OCI-M1 (cell line): ENCODE measurements at places on chromosomes 4 and X.
A peak's percentile ranks its signal among the peaks of the same experiment; 100 is the strongest.

DNA sequence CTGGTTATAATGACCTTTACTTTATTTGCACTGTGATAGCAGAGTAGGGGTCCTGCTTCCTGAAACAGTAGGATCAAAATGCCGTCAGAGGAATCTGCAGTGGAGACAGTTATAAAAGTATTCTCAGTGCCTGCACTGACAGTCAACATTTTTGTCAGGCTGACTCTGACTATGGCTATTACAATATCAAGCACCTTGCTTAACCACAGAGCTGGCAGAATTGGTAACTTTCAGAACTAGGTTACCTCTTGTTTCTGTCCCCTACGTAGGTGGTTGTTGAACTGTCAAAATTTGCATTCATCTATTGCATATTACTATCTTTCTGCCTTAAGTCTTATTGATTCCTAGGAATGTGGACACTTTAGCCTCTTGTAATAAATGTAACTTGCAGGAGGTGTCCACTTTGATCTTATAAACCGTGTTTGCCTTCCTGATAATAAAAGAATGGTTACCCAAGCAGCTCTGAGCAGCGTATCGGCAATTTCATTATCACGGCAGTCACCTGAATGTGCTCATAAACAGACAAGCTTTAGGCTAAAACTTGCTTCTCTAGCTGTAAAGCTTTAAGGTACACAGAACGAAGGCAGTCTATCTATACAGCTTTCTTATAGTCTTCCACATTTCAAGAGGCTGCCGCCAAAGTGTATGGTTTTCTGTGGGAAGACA is 353.0 kb upstream of the GALNT7 start:
- DNase-seq, result no peak

- DNase-seq, result no peak
Measured at GRCh38 chr4:27643101-27643500, 782.5 kb downstream of the STIM2 start.

GRCh38 chr4:177369372-177369771 is 59.7 kb downstream of the NEIL3 start:
- DNase-seq, result no peak

- DNase-seq, result no peak
Measured at GRCh38 chrX:13373027-13373426, 53.2 kb upstream of the ATXN3L start.

DNA sequence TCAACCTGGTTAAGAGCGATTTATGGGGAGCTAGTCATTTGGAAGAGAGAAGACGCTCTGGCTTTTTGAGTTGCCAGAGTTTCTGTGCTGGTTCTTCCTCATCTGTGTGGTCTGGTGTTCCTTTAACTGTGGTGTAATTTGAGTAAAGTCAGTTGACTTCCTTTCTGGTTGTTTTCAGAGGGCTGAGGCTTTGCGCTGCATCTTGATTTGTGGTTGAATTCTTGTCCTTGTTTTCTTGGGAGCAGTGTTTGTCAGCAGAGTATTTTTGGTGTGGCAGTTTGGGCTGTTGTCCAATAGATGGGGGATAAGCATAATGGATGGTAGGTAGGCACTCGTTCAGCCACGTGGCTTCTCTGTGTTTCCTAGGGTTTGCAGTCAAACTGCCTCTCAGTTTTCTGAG is 2143.2 kb upstream of the TENM3 start:
- peak; percentile 86 for DNase-seq

- peak; percentile 54 for DNase-seq
Measured at GRCh38 chr4:75432683-75433082, 81.5 kb downstream of the RCHY1 start.

- peak; percentile 78 for DNase-seq
Measured at GRCh38 chr4:87849612-87850011, 16.8 kb downstream of the MEPE start.

DNA sequence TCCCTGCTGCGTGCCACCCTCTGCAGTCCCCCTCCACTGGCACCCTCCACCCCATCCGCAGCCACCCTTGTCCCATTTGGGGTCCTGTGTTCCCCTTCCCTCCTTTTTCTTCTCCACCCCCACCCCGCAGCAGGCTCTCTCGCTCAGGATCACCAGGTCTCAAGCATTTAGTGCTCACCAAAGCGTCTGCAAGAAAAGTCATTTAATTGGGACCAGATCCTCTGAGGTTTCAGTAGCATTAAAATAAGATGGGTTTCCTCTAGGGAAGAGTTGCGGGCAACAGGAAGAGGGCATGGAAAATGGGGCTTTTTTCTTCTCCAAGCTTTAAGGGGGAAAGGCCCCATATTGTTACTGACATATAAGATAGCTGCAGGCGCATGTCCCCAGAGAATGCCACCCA is 4.9 kb upstream of the HAUS7 start:
- no peak for DNase-seq

DNA sequence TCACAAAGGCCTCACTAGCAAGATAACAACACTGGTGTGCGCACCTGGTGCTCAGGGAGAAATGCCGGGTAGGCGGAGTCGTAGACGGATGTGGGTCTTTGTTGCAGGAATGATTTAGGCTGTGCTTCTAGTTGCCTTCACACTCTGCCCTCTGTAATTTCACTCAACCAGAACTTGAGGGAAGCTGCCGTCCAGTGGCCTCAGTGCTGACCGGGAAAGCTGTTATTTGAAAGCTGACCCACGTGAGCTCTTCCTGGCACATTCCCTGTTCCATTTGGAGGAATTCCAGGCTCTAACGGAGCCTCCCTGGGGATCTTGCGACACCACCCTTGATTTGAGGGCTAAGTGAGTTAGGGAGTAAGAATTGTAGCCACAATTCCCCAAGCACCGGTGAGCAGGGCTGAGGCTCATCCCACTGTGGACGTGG is 15.9 kb downstream of the SH3TC1 start:
- DNase-seq, result no peak

- no peak for DNase-seq
Measured at GRCh38 chr4:67765928-67766327, 11.7 kb upstream of the GNRHR start.

GRCh38 chr4:163764569-163764968 is 270.1 kb downstream of the TMA16 start:
- no peak for DNase-seq

DNA sequence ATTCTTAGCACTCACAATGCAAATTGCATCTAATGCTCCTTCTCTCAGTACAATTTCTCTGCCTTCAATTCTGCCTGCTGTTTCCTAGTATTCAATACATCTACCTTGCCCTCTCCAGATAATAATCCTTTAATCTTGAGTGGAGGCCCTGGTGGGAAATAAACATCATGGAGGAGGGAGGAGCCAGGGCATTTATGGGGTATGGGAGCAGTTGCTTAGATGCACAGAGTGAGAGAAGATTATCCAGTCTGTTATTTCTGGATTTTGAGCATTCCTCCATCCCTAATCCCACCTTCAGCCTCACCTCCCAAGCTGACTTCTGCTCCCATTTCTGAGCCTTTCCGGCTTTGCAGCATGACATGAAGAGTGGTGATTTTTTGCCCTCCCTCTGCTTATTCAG is 127.9 kb upstream of the PPP3CA start:
- no peak for DNase-seq

DNA sequence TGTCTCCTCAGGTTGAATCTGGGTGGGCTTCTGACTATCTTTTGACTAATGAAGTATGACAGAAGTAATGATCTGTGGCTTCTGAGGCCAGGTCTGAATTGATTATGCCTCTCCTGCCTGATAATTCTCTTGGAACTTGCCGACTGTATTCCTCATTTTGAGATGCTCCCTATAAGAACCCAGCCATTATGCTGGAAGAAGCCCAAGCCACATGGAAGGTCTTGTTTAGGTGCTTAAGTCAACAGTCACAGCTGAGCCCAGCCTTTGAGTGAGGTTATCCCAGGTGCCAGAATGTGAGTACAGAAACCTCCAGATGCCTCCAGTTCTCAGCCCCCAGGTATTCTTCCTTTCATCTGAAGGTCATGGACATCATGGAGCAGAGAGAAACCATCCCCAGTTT is 456.6 kb downstream of the IL15 start:
- DNase-seq, result no peak

GRCh38 chr4:110096405-110096804 is 102.0 kb downstream of the ELOVL6 start:
- DNase-seq, result no peak

DNA sequence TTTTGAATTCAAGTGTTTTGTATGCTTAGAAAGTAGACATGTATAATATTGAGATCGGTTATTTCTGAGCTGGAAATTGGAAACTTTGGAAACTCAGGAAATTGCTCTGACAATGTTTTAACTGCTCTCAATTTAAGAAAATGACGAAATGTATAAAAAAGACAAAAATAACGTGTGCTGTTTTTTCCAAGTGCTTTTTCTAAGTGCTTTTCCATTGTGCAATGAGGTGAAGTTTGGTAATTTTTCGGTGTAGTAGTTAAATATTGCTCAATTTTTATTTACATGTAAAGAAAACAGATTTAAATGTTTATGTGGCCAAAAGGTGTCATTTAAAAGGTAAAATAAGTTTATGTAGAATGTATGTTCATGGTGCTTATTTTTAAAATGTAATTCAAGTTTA is 39.4 kb upstream of the RHOH start:
- DNase-seq, result no peak

GRCh38 chr4:112060212-112060611 is 85.0 kb upstream of the FAM241A start:
- peak; percentile 56 for DNase-seq

GRCh38 chrX:153934148-153934761 is 582 bp downstream of the NAA10 start:
- DNase-seq, result peak; percentile 56

DNA sequence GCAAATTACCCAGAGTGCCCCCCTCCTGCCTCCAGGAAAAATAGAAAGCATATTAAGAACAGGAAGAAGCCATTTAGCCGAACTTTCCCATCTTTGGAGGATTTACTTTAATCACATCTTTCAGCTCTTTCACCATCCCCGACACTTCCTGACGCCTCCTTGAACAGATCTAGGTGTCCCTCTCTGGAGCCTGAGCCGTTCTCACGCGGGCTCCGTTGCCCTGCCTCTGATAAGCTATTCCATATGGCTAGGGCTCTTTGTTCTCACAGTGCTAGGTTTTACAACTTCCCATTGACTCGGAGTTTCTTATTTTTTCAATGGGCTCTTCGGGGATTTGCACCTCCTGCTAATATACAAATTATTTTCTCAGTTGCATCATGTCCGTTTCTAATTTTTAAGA is 82.1 kb upstream of the GPC4 start:
- DNase-seq, result no peak

DNA sequence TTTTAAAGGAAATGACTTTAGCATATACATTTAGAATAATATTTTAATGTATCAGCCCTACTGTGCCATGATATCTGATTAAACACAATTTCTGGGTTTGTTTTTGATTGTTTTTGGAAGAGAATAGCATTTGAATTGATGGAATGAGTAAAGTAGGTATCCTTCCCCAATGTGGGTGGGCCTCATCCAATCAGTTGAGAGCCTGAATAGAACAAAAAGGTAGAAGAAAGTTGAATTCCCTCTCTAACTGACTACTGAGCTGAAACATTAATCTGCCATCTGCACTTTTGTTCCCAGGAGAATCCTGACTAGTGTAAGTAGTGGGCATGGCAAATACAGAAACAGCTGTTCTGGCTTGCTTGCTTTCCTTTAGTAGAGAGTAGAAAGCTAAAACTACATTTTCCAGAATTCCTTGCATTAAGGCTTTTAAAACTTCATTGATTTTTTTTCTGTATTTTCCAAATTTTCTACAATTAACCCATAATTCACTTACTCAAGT is 9.7 kb upstream of the SEC24D start:
- no peak for DNase-seq

DNA sequence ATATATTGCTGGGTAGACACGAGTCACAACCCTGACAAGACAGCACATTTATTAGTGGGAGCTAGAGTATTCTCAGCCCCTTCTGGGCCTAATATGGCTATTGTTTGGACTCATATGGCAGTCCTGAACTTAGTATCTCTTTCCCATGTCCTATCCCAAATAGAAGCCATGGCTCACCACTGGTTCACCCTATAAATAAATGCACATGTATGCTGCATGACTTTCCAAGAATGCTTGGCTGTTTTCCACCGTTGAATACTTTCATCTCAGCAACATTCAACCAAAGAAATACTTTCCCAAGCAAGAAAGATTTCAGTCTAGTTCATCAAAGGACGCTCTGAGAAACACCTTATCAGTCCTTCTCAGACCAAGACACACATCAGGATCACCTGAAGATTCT is 36.7 kb downstream of the SMPX start:
- DNase-seq, result no peak

GRCh38 chr4:84932462-84932861 is 34.0 kb downstream of the WDFY3 start:
- peak; percentile 24 for DNase-seq

DNA sequence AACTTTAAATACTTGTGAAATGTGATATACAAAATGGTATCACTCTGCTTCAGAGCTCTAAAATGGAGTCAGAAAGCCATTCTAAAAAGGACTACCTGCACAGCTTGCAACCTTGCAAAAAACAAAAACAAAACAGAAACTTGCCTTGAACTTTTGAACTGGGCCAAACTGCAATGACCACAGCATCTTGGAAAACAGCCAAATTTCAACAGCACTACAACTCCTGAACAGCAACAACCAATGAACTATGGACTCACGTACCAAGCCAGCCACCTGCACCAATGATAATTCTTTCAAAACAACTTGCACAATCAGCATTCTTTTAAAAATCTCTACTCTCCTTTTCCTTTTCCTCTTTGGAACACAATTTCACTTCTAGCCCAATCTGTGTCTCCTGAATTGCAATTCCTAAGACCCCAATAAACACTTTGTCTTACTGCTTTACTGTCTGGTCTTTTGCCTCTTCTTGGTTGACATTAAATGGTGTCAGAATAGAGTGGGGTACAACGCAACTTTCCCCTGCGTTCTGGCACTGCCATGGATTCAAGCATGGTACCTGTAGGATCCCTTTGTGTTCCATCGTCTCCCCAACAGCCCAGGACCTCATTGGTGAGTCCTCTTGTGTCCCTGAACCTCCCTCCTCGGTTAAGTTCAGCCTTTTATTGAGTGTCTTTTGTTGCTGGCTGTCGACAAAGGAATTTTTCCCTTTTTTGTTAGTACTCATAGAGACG is 35.7 kb upstream of the FMR1 start:
- peak; percentile 85 for DNase-seq

DNA sequence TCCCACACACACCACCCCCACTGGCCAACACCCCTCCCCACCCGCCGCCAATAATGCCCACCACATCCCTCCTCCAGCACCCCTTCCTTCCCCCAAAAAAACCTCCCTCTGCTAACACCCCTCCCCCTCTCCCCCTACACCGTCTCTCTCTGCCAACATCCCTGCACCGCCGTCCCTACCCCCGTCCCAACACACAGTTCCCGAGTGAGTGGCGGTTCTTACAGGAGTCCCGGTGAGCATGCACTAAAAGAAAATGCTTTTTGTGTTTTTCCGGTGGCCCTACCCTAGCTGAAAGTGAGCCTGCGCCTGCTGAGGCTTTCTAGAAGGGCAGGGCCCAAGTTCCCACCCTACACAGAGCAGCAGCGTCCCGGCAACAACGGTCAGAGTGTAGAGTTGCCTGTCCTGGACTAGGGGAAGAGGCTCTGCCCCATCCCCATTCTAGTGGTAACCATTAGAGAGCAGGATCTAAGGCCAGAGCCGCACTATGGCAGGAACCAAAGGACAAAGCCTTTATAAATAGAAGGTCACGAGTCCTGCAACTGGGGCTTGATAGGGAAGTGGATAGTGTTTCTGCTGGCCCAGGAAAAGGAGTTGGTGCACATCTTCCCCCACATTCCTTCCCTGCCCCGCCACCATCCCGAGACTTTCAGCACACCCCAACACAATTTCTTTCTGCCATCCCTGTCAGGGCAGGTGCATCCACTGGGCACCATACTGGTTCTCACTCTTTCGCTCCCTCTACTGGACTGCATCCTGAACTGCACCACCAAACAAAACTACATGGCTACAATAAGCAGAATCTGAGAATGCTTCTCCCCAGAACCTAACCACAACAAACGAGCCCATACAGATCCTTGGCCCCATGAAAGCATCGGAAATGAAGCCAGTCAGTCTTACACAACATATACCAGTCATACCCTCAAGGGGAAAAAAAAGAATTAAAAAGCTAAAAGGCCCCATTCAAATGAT is 78.1 kb upstream of the PAGE3 start:
- DNase-seq, result peak; percentile 56
